ENCODE measurements at places on chromosomes 2 and 18.

GRCh38 chr2:112159454-112159921, 21.3 kb downstream of the FBLN7 start:
- no peaks in the 10 kb centered on the region for H3K27me3 ChIP-seq
- no peak overlapping the region for H3K27ac ChIP-seq
- peaks cover 5% of the 10 kb centered on the region for H3K4me1 ChIP-seq
- no peaks in the 10 kb centered on the region for H3K36me3 ChIP-seq
- DNase-seq, result no peak

GRCh38 chr2:147351784-147352183, 493.0 kb upstream of the ACVR2A start:
- no peaks in the 10 kb centered on the region for H3K4me1 ChIP-seq
- no peak overlapping the region for H3K4me3 ChIP-seq
- H3K36me3 ChIP-seq, result no peaks in the 10 kb centered on the region
- H3K27me3 ChIP-seq, result no peaks in the 10 kb centered on the region

GRCh38 chr2:149089068-149089467, 50.6 kb downstream of the LYPD6B start:
- DNase-seq, result no peak
- no peak overlapping the region for H3K4me3 ChIP-seq
- no peaks in the 10 kb centered on the region for H3K36me3 ChIP-seq
- H3K27ac ChIP-seq, result no peak overlapping the region

DNA sequence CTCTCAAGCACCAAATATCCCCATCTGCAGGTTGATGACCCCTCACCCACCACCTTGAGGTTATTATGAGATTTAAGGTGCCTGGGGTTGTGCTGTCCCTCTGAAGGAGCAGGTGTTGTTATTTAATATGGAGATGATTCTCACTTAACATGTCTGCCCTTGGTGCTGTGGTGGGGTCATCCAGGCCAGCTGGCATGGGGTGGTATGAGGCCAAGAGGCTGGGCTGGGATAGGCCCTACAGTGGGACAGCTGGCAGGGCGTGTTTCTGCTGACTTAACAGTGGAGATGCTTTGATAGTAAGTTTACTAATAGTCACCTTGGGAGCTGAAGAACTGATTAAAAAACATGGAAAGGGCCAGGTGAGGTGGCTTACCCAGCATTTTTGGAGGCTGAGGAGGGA, 22.4 kb downstream of the SERPINB12 start:
- no peak for DNase-seq
- H3K4me3 ChIP-seq, result no peak overlapping the region
- H3K4me1 ChIP-seq, result no peaks in the 10 kb centered on the region

- DNase-seq, result no peak
- no peaks in the 10 kb centered on the region for H3K4me1 ChIP-seq
- no peaks in the 10 kb centered on the region for H3K36me3 ChIP-seq
- no peak overlapping the region for H3K27ac ChIP-seq
- H3K4me3 ChIP-seq, result no peak overlapping the region
These were observed 704.0 kb downstream of the RNF144A start for GRCh38 chr2:7621018-7621814.

DNA sequence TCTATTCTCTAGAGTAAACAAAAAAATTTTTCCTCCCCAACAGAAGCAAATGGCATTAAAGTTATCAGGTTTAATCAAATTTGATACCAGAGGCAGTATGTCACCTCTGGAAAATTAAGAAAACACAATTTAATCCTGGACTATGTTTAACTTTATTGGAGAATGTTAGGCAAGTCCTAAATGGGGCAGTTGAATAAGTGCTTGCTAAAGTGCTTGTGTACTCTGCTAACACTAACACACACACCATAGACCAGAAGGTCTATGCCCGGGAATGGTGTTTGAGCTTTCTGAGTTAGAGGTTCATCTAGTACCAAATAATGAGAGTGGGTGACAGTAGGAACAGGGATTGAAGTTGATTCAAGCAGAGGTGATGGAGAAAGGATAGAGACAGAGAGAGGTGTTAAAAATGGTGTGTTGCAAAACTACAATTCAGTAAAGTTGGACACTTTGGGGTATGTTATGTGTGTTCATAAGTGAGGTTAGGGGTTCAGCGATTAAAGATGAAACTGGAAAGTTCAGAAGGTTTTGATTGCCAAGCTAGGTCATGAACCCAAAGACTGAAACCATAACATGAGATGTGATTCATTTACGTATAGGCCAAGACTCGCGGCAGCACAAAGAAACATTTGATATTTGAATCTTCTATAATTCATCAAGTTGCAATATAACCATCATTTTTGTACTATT, 40.5 kb upstream of the PEX13 start:
- no peaks in the 10 kb centered on the region for H3K4me1 ChIP-seq
- H3K27me3 ChIP-seq, result no peaks in the 10 kb centered on the region
- H3K27ac ChIP-seq, result no peak overlapping the region
- DNase-seq, result no peak

GRCh38 chr2:151381266-151381665, 23.9 kb downstream of the TNFAIP6 start:
- peaks cover 4% of the 10 kb centered on the region for H3K4me1 ChIP-seq
- no peaks in the 10 kb centered on the region for H3K36me3 ChIP-seq
- H3K27me3 ChIP-seq, result no peaks in the 10 kb centered on the region

DNA sequence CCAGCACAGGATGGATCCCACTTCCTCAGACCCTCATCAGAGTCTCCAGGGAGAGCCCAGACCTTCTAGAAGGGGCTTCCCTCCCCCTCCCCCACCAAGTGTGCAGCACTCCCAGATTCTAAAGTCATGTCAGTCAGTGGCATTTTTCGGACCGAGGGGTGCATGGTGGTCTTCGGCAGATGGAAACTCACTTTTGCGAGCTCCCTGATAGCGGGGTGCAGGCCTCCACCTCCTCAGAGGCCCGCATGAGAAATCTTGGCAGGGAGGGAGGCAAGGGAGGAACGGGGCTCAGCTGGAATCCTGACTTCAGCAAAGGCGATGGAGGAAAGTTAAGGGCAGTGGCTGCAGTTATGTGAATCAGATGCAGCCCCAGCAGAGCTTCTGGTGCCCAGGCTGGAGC, 58.2 kb downstream of the LONRF2 start:
- H3K4me1 ChIP-seq, result no peaks in the 10 kb centered on the region
- no peak overlapping the region for H3K27ac ChIP-seq
- H3K36me3 ChIP-seq, result no peaks in the 10 kb centered on the region
